G401 (cell line): ENCODE measurements at places on chromosomes 3 and 15. TPM values are rescaled to one million over a fixed set of nuclear protein-coding genes. Genes with fewer than 3 reads are reported as not detected.

- no peak for DNase-seq
Observed at GRCh38 chr3:89932882-89933281, 825.5 kb downstream of the EPHA3 start.

- no peak for DNase-seq
Observed at GRCh38 chr3:113018536-113019181, 27.9 kb downstream of the GTPBP8 start.

DNA sequence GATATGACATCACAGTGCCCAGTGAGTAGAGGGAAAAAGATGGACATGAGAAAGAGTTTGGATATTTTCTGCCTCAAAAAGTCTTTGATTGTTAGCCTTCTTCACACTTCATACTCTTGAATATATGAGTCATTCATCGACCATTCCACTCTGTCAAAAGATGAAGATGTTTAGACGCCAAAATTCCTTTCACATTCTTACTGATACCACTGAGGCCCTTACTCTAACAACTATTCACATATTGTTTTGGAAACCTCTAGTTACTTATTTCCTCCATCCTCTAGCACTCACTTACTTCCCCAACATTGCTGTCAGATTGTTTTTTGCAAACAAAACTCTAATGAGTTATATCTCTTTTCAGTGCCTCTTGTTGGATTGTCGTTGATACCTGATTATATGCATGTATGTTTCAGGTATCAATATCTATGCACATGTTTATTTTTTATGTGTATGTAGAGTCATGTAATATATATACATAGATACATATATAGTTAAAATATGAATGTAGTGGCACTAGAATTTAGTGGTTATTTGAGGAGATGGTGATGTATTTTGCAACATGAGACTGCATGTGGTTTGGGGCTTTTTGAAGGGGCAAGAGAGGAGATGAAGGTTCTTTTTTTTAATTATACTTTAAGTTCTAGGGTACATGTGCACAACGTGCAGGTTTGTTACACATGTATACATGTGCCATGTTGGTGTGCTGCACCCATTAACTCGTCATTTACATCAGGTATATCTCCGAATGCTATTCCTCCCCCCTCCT is 40.0 kb upstream of the OR5H6 start:
- no peak for DNase-seq

DNA sequence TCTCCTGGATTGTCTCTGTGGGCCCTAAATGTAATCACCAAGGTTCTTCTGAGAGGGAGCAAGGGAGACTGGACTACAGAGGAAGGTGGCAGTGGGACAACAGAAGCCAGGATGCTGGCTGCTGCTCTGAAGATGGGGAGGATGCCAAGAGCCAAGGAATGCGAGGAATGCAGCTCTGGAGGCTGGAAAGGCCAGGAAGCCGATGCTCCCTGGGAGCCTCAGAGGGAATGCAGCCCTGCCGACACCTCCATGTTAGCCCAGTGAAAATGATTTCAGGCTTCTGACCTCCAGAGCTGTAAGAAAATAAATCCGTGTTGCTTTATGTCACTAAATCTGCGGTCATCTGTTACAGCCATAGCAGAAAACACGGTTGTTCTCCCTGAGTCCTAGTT is 44.1 kb downstream of the UMPS start:
- no peak for DNase-seq

The SENP8 gene
- total RNA-seq = 1.4 and 4.4 TPM in 2 replicates

DNA sequence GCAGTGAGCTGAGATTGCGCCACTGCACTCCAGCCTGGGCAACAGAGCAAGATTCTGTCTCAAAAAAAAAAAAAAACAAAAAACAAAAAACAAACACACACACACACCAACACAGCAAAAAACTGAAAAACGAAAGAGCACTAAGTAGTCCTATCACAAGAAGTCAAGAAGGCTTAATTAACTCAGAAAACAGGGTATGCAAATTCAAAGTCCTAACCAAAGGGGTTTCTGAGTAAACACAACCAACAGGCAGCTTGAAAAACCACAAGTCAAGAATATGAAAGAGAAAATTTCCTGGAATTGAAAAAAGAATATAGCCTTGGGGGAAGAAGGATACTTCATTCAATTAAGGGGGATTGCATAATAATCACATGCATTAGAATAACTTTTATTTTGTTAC is 37.7 kb upstream of the PARP14 start:
- DNase-seq = no peak
